ENCODE measurements at places on chromosomes 5 and 9.

- DNase-seq: peak; percentile 3
Measured at GRCh38 chr9:137115394-137116026, 977 bp upstream of the DPP7 start.

GRCh38 chr9:35690614-35691333, 1.0 kb upstream of the TPM2 start:
- DNase-seq: peak; percentile 71

- no peak for DNase-seq
Measured at GRCh38 chr9:130981002-130981755, 27.8 kb upstream of the LAMC3 start.

GRCh38 chr9:3768712-3769457, 243.1 kb upstream of the RFX3 start:
- DNase-seq: no peak

- DNase-seq: no peak
Measured at GRCh38 chr5:56169281-56169680, 63.8 kb downstream of the ANKRD55 start.

DNA sequence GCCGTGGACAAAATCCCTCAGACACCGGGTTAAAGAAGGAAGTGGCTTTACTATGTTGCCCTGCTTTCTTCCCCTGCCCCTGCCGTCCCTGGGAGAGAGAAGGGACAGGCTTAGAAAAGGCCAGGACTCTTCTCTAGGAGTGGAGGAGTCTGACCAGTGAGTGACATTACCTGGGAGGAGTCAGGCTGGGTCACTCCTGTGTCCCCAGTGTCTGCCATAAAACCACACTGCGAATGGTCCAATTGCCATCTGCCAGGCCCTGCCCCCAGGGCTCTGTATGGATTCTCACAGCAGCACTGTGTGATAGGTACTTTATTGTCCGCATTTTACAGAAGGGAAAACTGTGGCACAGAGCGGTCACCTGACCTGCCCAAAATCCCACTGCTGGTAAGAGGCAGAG, 31.3 kb upstream of the FUBP3 start:
- DNase-seq: no peak

DNA sequence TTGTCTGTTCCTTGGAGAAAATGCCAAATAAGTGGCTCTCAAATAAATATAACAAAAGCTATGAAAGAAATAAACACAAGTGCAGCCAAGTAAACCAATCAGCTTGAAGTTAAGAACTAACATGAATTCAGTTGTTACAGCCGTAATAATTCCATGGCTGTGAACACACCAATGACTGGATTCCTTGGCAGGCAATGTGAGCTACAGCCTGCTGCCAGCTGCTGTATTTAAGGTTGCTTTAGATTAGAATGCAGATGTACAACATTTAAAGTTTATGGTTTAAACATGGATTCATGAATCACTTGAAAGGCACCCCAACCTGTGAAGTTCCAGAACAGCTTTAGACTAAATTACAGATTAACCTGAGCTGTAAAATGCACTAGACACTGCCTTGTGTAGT, 626.4 kb upstream of the SEMA6A start:
- no peak for DNase-seq

DNA sequence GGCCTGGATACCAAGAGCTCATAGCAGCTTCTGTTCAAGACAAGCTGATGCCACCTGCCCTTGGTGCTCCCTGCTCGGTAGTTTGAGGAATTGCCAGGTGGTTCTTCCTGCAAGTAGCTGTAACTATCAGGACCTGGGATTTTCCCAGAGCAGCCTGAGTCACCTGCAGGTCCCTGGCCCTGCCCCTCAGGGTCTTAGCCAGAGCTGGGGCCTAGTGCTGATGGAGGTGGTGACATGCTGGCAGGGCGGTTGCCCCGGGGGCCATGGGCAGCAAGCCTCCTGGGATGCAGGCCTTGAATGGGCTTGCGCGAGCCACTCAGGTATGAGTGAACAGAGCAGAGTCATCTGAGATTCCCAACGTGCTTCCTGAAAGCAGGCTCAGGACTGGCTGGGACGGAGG, 262.3 kb downstream of the HSPA4 start:
- no peak for DNase-seq

- peak; percentile 64 for DNase-seq
Measured at GRCh38 chr5:16791036-16791705, 144.9 kb downstream of the MYO10 start.

DNA sequence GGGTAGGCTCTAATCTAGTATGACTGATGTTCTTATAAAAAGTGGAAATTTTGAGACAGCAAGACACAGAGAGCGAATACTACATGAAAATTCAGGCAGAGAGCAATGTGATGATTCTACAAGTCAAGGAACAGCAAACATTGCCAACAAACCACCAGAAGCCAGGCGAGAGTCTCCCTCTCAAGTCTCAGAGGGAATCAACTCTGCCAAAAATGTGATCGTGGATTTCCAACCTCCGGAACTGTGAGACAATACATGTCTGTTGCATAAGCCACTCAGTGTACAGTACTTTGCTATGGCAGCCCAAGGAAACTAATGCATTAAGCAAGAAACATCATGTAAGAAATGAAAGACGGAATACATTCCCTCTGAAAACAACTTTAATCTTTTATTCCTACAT, 52.1 kb upstream of the CCNG1 start:
- no peak for DNase-seq

DNA sequence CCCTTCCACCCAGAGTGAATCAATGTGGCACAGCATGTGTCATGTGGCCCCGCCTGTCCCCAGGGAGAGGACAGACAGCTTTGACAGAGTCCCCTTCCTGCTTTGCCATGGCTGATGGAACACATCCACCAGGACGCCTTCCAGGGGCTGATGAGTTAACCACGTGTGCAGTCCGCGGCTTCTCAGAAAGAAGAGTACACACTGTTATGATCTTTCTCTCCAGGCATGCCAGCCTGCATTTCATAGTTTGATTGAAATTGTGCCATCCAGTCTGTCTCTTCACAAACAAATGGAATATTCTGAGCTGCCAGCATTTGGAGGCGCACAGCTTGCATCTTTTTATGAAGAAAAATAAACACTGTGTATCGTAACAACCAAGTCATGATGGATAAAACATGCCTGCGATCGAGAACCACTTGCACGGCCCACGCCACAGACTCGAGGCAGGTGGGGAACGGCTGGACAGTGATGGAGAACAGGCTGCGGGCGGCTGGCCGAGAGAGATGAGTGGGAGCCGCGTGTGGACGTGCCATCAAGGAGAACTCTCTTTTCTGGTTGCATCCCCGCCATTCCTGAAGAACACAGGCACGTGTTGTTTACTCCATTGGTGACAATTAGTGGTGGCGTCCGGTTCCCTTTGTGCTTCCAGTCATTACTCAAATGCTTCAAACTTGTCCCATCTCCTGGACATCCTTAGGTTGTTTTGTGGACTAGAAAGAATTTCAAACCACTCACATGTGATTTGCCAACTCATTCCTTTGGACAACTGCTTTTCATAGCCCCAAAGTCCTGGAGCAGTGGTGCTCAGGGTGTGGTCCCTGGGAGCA, 220.2 kb downstream of the AGTPBP1 start:
- DNase-seq: no peak

DNA sequence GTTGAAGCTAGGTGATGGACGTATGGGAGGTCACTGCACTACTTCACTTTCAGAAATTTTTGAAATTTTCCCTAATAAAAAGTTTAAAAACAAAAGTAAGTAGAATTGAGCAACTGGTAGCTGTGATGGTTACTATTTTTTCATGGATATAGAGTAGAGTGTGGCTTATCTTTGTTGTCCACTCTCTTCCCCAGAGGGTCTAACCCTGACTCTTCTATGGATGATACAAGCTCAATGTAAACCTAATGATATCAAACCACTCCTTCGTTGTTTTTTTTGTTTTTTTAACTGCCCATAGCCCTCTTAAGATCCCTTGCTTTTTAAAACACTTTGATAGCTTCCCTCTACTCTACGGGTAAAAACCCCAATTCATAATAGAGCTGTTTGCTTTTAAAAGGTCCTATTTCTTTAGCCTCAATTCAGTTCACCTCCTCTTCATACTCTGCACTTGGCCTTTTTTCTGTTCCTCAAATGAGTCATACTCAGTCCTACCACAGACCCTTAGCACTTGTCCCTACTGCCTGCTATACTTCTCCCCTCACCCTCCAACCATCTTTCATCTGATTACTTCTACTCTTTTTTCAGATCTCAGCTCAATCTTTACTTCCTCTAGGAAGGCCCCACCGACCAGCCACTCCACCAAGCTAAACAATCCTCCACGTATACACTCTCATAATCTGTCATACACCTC, 2.6 kb downstream of the HDAC3 start:
- DNase-seq: no peak

- DNase-seq: no peak
Measured at GRCh38 chr9:135500071-135500524, 384 bp upstream of the MRPS2 start.

GRCh38 chr5:88967633-88968585, 84.9 kb upstream of the MEF2C start:
- DNase-seq: no peak

DNA sequence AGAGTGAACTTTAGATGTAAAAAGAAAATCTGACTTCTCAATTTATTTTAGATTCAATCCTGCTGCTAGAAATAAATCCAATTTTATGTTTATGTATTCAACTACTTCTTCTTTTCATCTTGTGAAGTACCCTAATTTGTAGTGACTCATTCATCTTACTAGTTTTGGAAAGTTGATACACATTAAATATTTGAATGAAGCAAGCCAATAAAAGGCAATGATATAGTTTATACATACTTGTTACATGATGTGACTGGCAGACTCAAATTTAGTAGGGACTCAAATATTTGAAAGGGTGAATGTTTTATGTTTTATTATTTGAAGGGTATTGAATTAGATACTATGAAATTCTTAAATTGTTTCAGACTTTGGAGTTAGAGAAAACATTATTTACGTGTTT, 34.7 kb downstream of the CSNK1G3 start:
- no peak for DNase-seq

DNA sequence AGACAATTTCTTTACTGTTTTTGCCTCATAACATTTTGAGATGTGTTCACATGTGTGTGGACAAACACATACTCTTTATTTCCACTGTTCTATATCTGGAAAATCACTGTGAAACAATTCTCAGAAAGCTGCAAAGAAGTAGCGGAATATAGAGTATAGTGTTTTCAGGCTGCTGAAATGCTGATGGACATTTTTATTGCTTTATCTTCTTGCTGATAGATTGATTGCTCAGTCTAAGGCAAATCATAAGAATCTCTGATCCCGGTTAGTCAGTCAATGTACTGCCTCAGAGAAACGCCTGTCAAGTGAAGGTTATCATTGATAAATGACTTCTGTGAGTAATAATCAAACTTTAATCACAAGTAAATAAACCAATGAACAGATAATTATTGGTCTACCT, 364.9 kb upstream of the CTNND2 start:
- DNase-seq: no peak

GRCh38 chr9:70765946-70766345, 351.5 kb upstream of the KLF9 start:
- DNase-seq: no peak

DNA sequence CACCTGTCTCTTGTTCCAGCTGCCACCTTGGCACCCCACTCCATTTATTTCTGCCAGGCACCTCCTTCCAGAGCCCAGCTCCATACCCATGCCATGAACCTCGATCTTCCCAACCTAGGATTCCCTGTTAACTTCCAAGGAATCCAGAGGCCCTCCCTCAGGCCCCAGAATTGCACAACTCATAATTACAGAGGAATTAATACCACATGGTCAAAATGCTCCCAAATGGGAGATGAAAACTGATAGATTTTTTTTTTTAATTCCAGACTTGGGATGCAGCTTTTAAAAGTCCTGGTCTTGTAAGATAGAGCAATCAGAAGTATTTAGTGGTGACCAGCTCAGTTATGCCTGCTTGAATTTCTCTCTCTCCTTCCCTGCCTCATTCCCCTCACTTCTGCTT, 96.2 kb upstream of the CCDC112 start:
- no peak for DNase-seq

GRCh38 chr9:29389421-29389820, 1816.1 kb upstream of the C9orf72 start:
- no peak for DNase-seq

GRCh38 chr9:110744715-110745384, 76.3 kb downstream of the MUSK start:
- DNase-seq: peak; percentile 67

- peak; percentile 19 for DNase-seq
Measured at GRCh38 chr5:157265714-157266285, at the start of gene CYFIP2. Gene CYFIP2, plus strand, starts transcription at chr5:157266123. Its CDS starts 19,239 bp downstream, at chr5:157285362.

GRCh38 chr9:127955294-127956015, 17.8 kb upstream of the DPM2 start:
- DNase-seq: peak; percentile 89

- no peak for DNase-seq
Measured at GRCh38 chr9:121942866-121943382, 150.2 kb downstream of the TTLL11 start.

GRCh38 chr5:32654427-32654826, 56.7 kb upstream of the NPR3 start:
- no peak for DNase-seq

GRCh38 chr5:134175921-134176510, 734 bp downstream of the SKP1 start:
- DNase-seq: no peak

GRCh38 chr5:61394078-61394704, 62.1 kb downstream of the ZSWIM6 start:
- no peak for DNase-seq

- no peak for DNase-seq
Measured at GRCh38 chr5:171427318-171428167, 8.1 kb downstream of the FGF18 start.

- DNase-seq: no peak
Measured at GRCh38 chr5:194603-195209, 3.4 kb downstream of the LRRC14B start.

GRCh38 chr9:77819657-77820056, 171.5 kb upstream of the GNA14 start:
- DNase-seq: peak; percentile 29

GRCh38 chr5:109694451-109694891, 4.7 kb downstream of the MAN2A1 start:
- no peak for DNase-seq

- no peak for DNase-seq
Measured at GRCh38 chr9:127122176-127123063, at the start of gene ANGPTL2. Gene ANGPTL2, minus strand, starts transcription at chr9:127122635. Its CDS starts 13,904 bp downstream, at chr9:127108731.

- no peak for DNase-seq
Measured at GRCh38 chr9:133705576-133705975, 32.6 kb downstream of the SARDH start.

DNA sequence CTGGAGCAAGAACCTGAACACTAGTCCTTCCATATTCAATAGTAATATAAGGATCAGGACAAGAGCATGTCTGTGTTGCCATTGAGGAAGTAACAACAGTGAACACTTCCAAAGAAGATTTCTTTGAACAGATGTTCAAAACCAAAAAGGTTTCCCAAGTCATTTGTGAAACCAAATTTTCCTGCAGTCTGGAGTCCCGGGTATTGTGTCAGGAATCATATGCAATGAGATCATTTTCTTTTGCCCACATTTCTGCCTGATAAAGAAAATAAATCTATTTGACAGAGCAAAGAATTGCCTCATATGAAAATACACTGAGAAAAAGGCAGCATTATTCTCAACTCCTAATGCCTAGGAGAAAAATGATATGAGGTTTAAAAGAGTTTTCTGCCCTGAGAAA, 151.7 kb downstream of the SNX18 start:
- DNase-seq: no peak

- DNase-seq: no peak
Measured at GRCh38 chr9:98656511-98656910, 52.2 kb downstream of the GABBR2 start.
